ENCODE measurements at places on chromosomes 5 and 9.
A peak's percentile ranks its signal among the peaks of the same experiment; 100 is the strongest.

DNA sequence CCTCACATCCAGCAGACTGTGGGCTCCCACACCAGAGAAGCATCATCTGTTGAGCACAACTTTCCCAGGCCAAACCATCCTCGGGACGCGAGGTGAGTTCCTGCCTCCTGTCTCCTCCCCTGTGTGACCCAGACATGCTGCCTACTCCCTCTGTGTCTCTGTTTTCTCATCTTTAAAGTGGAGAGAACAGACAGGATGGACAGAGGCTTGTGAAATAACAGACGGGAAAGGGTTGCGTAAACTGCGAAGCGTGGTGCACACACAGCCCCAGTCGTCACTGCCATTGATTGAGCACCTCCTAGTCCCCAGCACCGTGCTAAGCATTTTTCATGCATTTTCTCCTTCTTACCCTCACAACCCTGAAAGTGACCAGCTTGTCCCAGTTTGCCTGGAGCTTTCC is 52.1 kb upstream of the LMX1B start:
- DNase-seq = no peak

GRCh38 chr5:172881691-172882370 is 47.8 kb downstream of the ERGIC1 start:
- no peak for DNase-seq

DNA sequence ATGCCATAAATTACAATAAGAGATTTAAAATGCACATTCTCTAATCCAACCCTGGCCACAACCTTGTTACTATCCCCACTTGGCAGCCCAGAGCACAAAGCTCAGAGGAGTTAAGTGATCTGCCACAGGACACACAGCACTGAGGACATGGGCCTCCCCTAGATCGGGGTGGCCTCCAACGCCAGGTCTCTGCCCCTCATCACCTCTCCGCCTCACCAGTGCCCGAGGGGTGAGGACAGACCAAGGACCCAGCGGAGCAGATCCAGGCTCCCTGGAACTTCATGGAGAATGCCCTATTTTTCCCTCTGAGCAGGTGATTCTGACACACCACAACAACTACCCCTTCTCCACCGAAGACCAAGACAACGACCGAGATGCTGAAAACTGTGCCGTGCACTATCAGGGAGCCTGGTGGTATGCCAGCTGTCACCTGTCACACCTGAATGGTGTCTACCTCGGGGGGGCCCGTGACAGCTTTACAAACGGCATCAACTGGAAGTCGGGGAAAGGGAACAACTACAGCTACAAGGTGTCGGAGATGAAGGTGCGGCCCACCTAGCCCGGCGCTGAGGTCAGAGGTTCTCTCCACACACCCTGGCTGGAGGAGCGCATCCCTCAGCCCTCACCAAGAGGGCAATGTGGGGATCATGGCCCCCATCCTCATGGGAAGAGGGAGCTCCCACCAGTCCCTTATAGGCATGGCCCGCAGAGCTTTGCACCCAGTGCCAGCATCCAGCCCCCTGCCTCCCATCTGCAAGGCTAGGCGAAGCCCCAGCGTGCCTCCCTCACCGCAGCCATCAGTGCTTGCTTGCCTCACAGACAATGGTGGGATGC is 12.5 kb upstream of the FCN2 start:
- no peak for DNase-seq

- peak; percentile 76 for DNase-seq
Measured at GRCh38 chr5:159515909-159516415, 185.7 kb upstream of the IL12B start.

DNA sequence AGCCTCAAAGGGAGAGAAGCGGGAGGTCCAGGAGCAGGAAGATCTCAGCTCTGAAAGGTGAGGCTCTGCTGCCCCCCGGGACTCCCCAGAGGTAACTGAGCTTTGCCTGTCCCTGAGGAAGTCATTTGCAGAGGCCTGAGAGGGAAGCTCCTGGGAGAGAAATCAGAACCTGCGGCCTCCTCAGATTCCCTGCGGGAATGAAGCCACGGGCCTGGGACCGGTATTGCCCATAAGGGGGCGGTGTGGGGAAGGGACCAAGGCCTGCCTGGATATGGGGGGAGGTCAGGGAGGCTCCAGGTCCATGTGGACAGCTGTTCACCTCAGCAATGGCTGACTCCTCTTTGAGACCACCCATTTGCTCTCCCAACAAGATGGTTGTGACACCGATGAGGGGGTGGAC is 1.3 kb downstream of the SPATA31E1 start:
- no peak for DNase-seq

DNA sequence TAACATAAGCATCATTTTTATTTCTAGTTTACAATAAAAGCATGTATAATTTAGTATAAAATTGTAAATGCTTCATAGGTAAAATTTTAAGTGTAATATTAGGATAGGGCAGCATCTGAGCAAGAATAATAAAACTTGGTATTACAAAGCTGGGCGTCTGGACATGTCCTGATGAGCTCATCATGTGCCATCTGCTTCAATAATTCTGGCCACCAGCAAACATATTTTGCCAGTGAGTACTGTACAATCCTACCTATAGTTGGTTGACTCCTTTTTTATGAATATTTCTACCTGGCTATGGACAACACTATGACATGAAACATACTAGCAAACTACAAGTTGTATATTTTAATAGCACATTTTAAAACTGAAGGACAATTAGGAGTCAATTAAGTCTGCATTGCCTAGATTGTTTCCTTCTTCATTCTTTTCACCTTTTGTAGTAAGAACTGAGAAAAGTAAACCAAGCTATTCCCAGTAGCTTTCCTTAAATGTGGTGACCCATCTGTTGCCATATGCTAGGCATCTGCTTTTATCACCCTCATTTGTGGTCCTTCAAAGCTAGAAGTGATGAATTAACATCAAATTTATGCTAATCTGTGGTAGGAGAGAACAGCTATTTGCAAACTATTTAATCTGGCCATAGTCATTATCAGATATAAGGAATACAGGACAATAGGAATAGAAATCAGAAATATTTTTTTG is 23.4 kb downstream of the LURAP1L start:
- DNase-seq = no peak

DNA sequence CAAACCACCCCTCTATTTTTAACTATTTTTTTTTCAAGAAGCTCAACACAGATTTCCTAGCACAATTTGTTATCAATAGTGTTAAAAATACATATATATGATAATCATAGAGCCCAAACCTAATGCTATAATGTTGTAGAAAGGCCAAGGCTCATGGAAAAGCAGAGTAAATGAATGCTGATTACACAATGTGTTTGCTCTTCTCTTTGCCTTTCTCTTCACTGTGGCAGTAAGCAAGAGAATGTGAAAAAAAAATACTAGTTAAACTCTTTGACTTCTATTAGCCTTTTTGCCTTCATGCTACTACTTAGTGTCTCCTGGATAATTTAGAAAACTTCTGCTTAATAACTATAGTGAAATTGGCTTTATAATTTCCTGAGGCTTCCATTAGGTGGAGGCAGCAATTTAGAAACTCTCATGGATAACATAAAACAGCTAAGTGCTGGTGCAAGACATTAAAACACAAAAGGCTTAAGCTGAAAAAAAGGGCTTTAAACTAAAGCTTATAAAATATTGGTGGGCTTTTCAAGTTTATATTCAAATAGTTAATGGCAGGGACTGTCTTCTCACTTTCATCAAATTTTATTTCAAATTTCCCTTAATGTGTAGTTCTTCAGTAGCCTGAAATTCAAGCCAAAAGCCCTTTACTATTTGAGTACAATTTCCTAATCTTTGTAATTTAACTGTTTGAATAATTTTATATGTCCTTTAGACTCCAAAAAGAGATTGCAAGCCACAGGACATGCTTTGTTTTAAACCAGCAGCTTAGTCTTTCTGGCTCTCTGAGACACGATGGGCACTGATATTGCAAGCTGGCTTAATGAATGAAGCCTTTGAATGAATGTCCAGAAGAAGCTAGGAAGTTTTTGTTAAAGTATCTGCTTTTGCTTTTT is 2031.8 kb upstream of the CDH6 start:
- DNase-seq = no peak

DNA sequence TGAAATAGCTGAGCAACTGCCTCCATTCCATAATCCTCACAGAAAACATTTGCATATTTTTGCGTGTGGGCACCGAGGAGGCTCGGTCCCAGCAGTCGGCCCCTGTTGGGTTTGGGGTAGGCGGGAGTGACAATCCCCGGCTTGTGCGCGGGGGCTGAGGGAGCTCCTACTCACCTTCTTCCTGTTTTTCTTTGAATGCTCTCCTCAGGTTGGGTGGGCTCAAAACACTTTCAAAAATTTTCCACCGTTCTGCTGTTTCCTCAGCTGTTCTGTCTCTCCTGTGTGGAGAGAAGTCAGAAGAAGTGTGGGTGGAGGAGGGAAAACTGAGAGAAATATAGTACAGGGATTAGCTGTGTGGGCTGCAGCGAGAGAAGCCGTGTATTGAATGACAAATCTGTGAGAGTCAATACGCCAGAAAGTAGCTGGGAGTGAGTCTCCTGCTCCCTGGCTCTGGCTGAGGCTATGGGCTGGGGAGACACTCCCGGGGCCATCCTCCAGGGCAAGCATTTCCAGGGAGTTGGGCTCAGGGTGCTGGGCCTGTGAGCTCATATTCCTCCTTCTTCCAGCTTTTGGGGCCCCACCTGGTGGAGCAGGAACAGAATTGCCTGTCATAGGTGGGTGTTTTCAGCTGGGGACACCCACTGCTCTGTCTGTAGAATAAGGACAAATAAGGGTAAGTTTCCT is 84.7 kb downstream of the CMYA5 start:
- peak; percentile 29 for DNase-seq

DNA sequence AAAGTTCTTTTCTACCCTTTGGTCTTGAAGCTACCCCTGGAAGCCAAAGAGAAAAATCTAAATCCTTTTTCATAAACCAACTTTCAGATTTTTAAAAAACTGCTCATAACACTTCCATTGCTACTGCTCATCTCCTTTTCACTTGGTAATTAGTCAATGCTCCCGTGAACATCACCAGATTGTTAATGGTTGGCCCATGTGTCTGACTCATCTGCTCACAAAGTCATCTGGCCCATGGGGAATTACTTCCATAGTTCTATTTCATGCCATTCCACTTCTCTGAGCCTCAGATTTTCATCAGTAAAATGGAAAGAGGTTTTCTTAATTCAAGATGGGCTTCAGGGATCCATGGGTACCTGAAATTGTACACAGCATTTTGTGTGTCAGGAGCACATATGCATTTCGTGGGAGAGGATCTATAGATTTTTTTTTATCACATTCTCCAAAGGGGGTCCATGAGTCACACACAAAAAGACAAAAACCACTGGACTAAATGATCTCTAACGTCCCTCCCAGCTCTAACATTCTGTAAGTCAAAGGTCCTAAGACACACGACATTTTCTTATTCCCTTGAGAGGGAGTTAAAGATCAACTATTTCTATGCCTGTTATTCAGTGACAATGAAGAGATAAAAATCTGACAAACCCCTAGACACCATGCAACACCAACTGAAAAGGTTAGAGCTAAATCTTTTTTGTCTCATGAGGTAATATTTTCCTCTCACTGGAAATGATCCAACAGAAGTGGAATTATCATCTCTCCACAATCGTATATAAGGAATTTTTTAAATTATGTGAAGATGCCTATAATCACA is 75.4 kb downstream of the TEX10 start:
- no peak for DNase-seq

GRCh38 chr5:82295959-82296531 is 17.9 kb upstream of the RPS23 start:
- DNase-seq = no peak

Data from DND-41 (cell line).